ENCODE measurements at places on chromosomes 7 and 10.

DNA sequence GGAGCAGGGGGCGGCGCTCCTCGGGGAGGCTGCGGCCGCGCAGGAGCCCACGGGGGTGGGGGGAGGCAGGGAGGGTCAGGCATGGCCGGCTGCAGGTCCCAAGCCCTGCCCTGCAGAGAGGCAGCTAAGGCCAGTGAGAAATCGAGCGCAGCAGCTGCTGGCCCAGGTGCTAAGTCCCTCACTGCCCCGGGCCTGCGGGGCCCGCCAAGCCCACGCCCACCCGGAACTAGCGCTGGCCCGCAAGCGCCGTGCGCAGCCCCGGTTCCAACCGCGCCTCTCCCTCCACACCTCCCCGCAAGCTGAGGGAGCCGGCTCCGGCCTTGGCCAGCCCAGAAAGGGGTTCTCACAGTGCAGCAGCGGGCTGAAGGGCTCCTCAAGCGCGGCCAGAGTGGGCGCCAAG, 28.3 kb upstream of the TES start:
- DNase-seq: no peak

GRCh38 chr10:65618126-65618525, 1307.7 kb upstream of the LRRTM3 start:
- no peak for DNase-seq

GRCh38 chr7:155735442-155736115, 76.7 kb downstream of the SHH start:
- DNase-seq: no peak

DNA sequence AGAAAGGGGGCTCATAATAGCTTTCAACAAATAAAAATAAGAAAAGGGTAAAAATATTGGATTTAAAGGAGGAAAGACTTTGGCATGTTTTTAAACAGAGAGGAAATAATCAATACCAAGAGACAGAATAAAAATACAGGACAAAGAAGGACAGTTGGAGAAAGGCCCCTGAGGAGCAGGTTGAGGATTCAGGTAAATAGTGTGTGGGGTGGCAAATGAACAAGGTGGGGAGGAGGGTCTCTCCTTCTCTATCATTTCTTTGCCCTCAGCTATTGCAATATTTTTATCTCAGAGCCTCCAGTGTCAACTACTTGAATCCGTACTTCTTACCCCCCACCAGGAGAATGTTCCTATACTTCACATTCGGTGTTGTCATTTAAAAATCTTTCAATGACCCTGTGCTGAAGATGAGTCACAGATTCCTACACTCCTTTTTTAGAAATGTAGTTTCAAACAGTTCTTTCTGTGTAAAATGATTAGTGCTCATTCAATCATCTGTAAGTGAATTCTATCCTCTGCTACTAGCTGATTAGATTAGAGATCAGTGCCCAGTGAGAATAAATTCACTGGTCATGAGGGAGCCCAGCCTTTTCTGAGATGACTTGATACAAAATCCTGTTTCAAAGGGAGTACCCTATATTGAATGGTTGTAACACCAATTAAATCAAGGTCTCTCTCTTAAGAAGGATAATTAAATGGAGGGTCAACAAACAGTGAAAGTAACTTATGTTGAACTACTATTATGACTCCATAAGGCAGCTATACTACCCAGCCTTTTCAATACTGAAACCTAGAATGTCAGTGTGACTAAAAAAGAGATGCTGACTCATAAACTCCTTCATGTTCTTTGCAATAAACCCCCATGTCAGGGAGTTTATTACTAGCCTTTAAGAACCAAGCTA, 50.4 kb upstream of the WNT16 start:
- DNase-seq: no peak

DNA sequence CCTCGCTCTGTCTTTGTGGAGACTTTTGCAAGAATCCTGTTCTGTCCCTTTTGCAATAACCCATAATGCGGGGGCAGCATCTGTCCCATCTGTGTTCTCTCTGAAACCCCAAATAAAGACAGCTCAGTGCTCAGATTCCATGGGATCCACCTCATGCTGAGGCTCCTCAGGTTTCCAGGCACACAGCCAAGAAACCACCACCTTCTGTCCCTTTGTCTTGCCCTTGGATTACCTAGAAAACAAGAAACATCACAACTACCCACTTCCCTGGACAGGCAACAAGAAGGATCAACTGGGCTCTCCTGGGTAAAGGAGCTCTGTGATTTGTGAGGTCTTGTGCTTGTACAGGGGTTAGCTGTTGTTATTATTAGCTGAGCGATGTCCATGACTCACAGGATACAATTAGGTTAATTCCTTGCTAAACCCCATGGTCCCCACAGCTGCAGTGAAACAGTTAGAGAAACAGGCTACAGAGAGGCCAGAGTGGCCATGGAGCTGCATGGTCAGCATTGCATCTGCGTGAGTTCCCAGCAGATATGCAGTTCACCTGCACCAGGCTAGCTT, 50.2 kb downstream of the CXCL12 start:
- no peak for DNase-seq

- no peak for DNase-seq
These were observed 12.8 kb upstream of the CARD11 start for GRCh38 chr7:3056234-3057065.

- DNase-seq: peak; percentile 7
These were observed 489.2 kb downstream of the MDFIC start for GRCh38 chr7:115410972-115411686.

DNA sequence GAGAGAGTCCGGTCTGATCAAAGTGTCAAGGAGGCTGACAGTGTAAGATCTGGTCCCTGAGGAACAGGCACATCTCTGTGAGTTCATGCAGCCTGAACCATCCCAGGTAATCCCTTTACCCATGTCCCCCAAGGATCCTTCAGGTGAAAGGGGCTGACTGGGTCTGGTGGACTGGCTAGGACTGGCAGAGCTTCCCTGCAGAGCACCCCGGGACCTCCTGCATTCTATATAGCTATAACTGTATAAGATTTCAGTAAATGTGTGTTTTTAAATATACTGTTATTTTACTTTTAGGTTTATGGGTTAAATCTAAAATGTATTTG, 246.8 kb downstream of the ELMO1 start:
- DNase-seq: no peak

DNA sequence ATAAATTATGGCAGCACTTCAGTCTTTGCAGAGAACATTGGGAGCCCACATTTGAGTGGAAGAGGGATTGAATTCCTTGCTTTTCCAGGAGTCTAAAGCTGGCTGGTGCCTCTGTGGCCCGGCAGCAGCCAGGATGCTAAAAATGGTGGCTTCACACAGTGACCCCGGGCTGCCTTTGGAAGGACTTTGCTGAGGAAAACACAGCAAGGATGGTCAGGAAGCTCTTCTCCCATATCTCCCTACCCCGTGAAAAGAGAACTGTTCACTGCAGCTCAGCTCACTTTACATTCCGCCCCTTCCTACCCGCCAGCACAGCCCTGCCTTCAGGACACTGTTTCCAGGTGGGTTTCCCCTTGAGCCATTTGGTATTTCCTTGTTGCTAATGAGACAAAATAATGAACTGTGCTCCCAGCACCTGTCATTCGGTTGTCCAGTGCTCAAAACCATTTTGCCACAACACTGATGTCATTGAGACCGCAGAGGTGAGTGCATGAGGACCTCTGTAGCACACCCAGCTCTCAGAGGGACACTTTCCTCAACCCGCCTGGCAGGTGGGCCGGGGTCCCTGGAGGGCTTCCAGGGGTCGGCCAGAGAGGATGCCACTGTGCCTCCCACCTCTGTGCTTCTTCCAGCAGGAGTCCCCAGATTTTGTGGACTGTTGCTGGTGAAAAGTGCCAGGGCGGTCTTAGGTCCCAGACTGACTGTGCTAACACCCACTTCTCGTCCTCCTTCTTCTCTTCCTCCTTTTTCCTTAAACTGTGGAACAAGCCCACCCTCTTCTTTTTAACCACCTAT, 255.7 kb upstream of the PPP2R2D start:
- no peak for DNase-seq

GRCh38 chr10:123427165-123427786, 238.9 kb upstream of the GPR26 start:
- no peak for DNase-seq

Measured in umbilical cord (tissue), 2 donors.